MCF 10A (cell line): ENCODE measurements at places on chromosomes 1 and 21. TPM values are rescaled to one million over a fixed set of nuclear protein-coding genes. Genes with fewer than 3 reads are reported as not detected.

Gene IGSF8
- 13.8 and 19.7 TPM in 2 replicates for total RNA-seq

Gene TAL1
- not detected in 2 replicates for total RNA-seq

Gene IGSF3
- 3.5 and 4.6 TPM in 2 replicates for total RNA-seq

Gene NIPAL3
- total RNA-seq, result 47.7 and 55.8 TPM in 2 replicates

Gene CR2
- total RNA-seq, result not detected in 2 replicates

Gene GPA33
- not detected in 2 replicates for total RNA-seq

Gene PODN
- not detected in 2 replicates for total RNA-seq

Gene HORMAD1
- not detected in 2 replicates for total RNA-seq

Gene ESRRG
- total RNA-seq, result 0.44 TPM in 1 of 2 replicates, not detected in the other

Gene MPL
- not detected in 2 replicates for total RNA-seq

Gene HSD3B1
- not detected in 2 replicates for total RNA-seq

- no peaks in the 10 kb centered on the region for H3K27me3 ChIP-seq
- peaks cover 33% of the 10 kb centered on the region for H3K4me1 ChIP-seq
- DNase-seq, result no peak
- peaks cover 57% of the 10 kb centered on the region for H3K36me3 ChIP-seq
These were observed 22.3 kb downstream of the CDC42 start for GRCh38 chr1:22074803-22075202.

GRCh38 chr1:228366062-228366865 is 40.4 kb downstream of the TRIM11 start:
- H3K36me3 ChIP-seq, result peaks cover 7% of the 10 kb centered on the region
- no peak overlapping the region for H3K4me3 ChIP-seq
- H3K4me1 ChIP-seq, result no peaks in the 10 kb centered on the region
- H3K27me3 ChIP-seq, result no peaks in the 10 kb centered on the region

DNA sequence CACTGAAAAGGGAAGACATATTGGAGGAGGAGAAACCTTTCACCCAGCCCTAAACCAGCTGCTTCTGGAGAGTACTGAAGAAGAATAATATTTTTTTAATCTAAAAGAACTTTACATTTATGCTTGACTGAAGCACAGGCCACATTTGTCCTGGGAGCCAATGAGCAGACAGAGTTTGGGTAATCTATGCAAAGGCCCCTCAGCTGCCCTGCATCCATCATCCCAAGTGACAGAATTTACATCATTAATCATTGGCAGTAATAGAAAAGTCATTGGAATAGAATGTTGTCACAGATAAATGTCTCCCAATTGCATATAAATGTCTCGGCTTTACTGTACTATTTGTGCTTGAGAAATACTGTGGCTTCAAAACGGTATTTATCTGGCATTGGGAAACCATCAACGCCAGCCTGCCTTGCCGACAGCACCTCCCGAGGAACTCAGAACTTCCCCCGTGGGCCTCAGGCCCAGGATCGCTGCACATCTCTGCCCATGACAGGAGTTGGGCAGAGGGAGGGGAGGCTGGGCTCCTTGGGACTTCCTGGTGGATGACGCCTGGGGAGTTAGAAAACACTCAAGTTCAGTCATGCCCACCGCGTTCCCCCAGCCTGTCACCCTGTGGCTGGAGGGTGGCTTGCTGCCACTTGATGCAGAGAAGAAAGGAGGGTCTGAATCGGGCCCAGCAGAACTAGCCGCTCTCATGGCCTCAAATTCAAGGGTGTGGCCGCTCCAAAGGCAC is 133.1 kb downstream of the CAMTA1 start:
- H3K36me3 ChIP-seq, result no peaks in the 10 kb centered on the region
- H3K27ac ChIP-seq, result no peak overlapping the region
- no peak overlapping the region for H3K4me3 ChIP-seq
- DNase-seq, result no peak
- peaks cover 7% of the 10 kb centered on the region for H3K27me3 ChIP-seq
- H3K4me1 ChIP-seq, result peaks cover 4% of the 10 kb centered on the region

GRCh38 chr1:229980009-229980408 is 87.0 kb upstream of the GALNT2 start:
- H3K4me3 ChIP-seq, result no peak overlapping the region
- H3K27ac ChIP-seq, result no peak overlapping the region
- DNase-seq, result peak; percentile 53
- no peaks in the 10 kb centered on the region for H3K4me1 ChIP-seq

GRCh38 chr1:183945428-183946319 is 91.9 kb downstream of the COLGALT2 start:
- peaks cover 11% of the 10 kb centered on the region for H3K4me1 ChIP-seq
- H3K36me3 ChIP-seq, result no peaks in the 10 kb centered on the region
- DNase-seq, result no peak
- no peak overlapping the region for H3K4me3 ChIP-seq

DNA sequence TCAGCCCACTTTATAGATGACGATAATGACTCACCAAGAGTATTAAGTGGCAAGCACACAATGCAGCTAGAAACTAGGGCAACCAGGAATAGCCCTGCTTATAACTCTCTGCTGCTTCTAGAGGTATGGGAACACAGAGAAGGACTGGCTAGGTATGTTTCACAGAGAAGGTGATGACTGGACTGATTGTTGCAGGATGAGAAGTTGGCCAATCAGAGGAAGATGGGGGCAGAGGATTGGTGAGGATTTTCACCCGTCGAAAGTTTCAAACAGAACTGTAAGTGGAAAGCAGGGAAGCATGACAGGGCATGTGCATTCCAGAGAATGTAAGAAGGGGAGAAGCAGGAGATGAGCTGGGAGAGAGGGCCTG is 222.4 kb upstream of the JUN start:
- H3K27ac ChIP-seq, result no peak overlapping the region
- H3K4me3 ChIP-seq, result no peak overlapping the region
- no peaks in the 10 kb centered on the region for H3K27me3 ChIP-seq
- DNase-seq, result no peak

- H3K4me1 ChIP-seq, result peaks cover 6% of the 10 kb centered on the region
- H3K27me3 ChIP-seq, result no peaks in the 10 kb centered on the region
- peak overlapping the region; percentile 49 for H3K27ac ChIP-seq
- peak overlapping the region; percentile 72 for H3K4me3 ChIP-seq
- peak; percentile 56 for DNase-seq
These were observed 306 bp upstream of the SH3D21 start for GRCh38 chr1:36305915-36306209.

DNA sequence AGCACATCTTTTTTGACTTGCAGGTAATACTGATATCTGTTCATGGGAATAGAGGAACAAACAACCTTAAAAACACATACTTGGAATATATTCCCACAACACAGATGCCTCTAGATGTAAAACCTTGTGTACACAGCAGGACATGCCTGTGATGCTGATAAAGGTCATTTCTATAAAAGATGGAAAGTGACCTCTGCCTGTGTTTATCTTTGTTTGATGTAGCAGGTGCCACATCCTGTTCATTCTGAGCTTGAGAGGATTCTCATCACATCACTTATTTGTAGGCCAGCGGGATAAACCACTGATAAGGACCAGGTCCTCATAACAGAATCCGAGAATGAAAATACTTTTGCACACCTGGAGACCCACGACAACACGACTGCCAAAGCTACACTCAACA is 133.7 kb downstream of the SMYD2 start:
- peak overlapping the region; percentile 69 for H3K27ac ChIP-seq
- H3K27me3 ChIP-seq, result no peaks in the 10 kb centered on the region
- DNase-seq, result no peak
- H3K36me3 ChIP-seq, result peaks cover 22% of the 10 kb centered on the region
- H3K4me1 ChIP-seq, result peaks cover 50% of the 10 kb centered on the region
- no peak overlapping the region for H3K4me3 ChIP-seq

DNA sequence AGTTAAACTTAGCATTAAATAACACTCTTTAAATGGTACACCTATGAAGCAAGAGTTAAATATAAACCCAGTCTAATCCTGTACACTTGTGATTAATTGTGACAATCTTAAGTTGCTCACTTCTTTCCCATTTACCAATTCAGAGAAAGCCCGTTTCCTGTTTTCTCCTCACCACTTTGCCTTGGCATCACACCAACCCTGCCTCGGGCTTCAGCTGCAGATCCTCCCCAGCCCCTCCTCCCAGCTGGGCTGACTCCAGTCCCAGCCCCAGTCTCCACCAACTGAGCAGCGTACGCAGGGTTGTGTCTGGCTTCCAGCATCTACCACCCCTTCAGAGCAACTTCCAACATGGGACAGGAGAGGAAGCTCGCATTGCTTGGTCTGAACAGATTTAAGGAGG is 4.1 kb downstream of the PYCR2 start:
- peak overlapping the region; percentile 40 for H3K4me3 ChIP-seq
- H3K4me1 ChIP-seq, result peaks cover 52% of the 10 kb centered on the region
- H3K27me3 ChIP-seq, result no peaks in the 10 kb centered on the region
- H3K27ac ChIP-seq, result peak overlapping the region; percentile 73
- DNase-seq, result peak; percentile 98
- H3K36me3 ChIP-seq, result peaks cover 58% of the 10 kb centered on the region

- peak; percentile 100 for DNase-seq
- peak overlapping the region; percentile 69 for H3K27ac ChIP-seq
- H3K27me3 ChIP-seq, result no peaks in the 10 kb centered on the region
- peaks cover 13% of the 10 kb centered on the region for H3K36me3 ChIP-seq
- H3K4me3 ChIP-seq, result peak overlapping the region; percentile 28
These were observed 136.0 kb downstream of the PLXNA2 start for GRCh38 chr1:208108213-208108608.

GRCh38 chr1:185377831-185378230 is 60.8 kb upstream of the IVNS1ABP start:
- peaks cover 18% of the 10 kb centered on the region for H3K4me1 ChIP-seq
- no peaks in the 10 kb centered on the region for H3K36me3 ChIP-seq
- no peak overlapping the region for H3K27ac ChIP-seq

DNA sequence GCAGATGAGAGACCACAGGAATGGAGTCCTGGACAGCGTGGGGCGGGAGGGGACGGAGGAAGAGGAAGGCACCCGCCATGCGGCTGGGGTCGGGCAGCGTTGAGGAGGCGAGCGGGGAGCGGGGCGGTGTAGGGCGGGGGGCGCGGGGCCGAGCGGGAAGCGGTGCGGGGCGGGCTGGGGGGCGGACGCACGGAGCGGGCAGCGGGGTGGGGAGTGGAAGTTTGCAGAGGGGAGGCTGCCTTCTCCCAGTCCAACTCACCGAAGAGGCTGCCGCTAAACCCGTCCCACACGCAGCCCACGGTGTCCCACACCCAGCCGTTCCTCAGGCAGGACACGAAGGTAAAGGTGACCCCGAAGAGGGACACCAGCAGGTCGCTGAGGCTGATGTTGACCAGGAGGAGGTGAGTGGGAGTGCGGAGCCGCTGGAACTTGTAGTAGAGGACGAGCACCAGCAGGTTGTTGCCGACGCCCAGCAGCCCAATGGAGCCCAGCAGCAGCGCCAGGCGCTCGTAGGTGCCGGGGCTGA is 483 bp downstream of the CHML start:
- H3K27ac ChIP-seq, result peak overlapping the region; percentile 100
- peaks cover 60% of the 10 kb centered on the region for H3K4me1 ChIP-seq
- H3K36me3 ChIP-seq, result peaks cover 42% of the 10 kb centered on the region
- DNase-seq, result peak; percentile 63
- H3K4me3 ChIP-seq, result peak overlapping the region; percentile 75

DNA sequence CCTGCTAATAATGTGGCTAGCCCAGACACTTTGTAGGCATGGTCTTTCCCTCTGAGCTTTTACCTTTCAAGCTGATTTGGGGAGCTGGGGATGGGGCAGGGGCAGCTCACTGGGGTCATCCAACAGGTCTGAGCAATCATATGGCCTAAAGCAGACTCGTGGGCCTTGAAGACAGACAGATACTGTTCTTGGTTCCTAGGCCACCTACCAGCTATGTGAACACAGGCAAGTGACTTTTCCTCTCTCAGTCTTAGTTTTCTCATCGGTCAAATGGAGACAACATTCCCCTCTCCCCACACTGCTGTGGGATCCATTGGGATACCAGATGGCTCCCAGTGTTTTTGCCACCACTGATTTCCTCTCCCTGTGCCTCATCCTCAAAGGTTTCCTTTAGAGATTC is 181.8 kb downstream of the RRAGC start:
- H3K36me3 ChIP-seq, result no peaks in the 10 kb centered on the region
- DNase-seq, result no peak
- H3K4me1 ChIP-seq, result no peaks in the 10 kb centered on the region
- no peak overlapping the region for H3K27ac ChIP-seq
- H3K27me3 ChIP-seq, result peaks cover 38% of the 10 kb centered on the region
- H3K4me3 ChIP-seq, result no peak overlapping the region

DNA sequence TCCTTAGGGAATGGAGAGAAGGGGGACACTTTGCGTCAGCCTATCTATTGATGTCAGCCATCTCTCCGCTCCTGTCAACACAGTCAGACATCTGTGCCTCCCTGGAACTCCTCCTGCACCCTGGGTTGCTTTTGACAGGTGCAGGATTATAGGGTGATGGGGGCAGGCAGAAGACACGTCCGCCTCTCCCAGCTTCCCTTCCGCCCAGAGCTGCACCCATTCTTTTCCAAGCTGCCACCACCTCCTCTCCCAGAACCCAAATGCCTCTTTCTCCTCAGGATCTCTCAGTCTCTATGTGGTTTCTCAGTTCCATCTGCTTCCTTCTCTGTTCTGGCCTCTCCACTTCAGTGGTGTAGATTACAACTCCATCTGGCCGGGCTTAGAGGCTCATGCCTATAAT is 17.1 kb upstream of the KIF1B start:
- no peak overlapping the region for H3K27ac ChIP-seq
- no peak overlapping the region for H3K4me3 ChIP-seq
- no peaks in the 10 kb centered on the region for H3K36me3 ChIP-seq
- no peaks in the 10 kb centered on the region for H3K4me1 ChIP-seq
- DNase-seq, result no peak
- peaks cover 8% of the 10 kb centered on the region for H3K27me3 ChIP-seq

GRCh38 chr1:6423321-6423999 is 1.1 kb upstream of the ESPN start:
- H3K27me3 ChIP-seq, result no peaks in the 10 kb centered on the region
- H3K27ac ChIP-seq, result no peak overlapping the region
- H3K36me3 ChIP-seq, result no peaks in the 10 kb centered on the region
- peaks cover 25% of the 10 kb centered on the region for H3K4me1 ChIP-seq
- no peak overlapping the region for H3K4me3 ChIP-seq
- peak; percentile 91 for DNase-seq

GRCh38 chr1:41135196-41135947 is 106.7 kb downstream of the SCMH1 start:
- no peak for DNase-seq
- H3K27ac ChIP-seq, result no peak overlapping the region
- H3K4me1 ChIP-seq, result no peaks in the 10 kb centered on the region

- no peaks in the 10 kb centered on the region for H3K4me1 ChIP-seq
- DNase-seq, result no peak
- peaks cover 8% of the 10 kb centered on the region for H3K27me3 ChIP-seq
- no peak overlapping the region for H3K27ac ChIP-seq
- H3K36me3 ChIP-seq, result no peaks in the 10 kb centered on the region
- no peak overlapping the region for H3K4me3 ChIP-seq
These were observed 492.4 kb downstream of the PTPRU start for GRCh38 chr1:29728703-29729102.

DNA sequence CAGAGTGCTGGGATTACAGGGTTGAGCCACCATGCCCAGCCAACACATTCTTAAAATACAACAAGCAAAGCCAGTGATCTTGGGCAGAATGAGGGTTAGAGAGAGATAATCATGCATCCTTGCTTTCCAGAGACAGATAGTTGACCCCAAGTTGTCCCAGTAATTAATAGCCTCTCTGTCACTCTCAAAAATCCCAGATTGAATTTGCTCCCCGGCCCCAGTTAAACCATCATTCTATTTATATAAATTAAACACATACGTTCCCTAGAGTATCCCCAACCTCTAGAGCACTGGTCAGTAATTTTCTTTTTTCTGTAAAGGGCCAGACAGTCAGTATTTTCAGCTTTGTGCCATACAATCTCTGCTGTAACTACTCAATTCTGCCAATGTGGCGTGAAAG is 16.4 kb upstream of the TARDBP start:
- H3K36me3 ChIP-seq, result no peaks in the 10 kb centered on the region
- no peak for DNase-seq
- no peaks in the 10 kb centered on the region for H3K27me3 ChIP-seq
- H3K27ac ChIP-seq, result no peak overlapping the region
- no peaks in the 10 kb centered on the region for H3K4me1 ChIP-seq

GRCh38 chr21:29763674-29764073 is 176.1 kb downstream of the GRIK1 start:
- no peak for DNase-seq
- no peak overlapping the region for H3K4me3 ChIP-seq
- no peaks in the 10 kb centered on the region for H3K4me1 ChIP-seq
- H3K36me3 ChIP-seq, result no peaks in the 10 kb centered on the region
